ENCODE measurements at places on chromosomes 1 and 21.

DNA sequence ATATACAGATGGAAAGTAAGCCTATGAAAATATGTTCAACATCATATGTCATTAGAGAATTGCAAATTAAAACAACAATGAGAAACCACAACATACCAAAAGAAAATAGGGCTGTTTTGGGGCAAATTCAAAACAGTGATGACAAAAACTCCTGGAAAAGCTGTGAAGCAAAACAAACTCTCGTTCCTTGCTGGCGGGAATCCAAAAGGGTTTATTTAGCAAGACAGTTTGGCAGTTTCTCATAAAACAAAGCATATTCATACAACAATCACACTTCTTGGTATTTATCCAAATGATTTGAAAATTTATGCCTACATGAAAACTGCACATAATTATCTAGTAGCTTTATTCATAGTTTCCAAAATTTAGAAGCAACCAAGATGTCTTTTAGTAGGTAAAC, 44.4 kb downstream of the COL11A1 start:
- no peak for DNase-seq

- DNase-seq, result no peak
Observed at GRCh38 chr1:232886271-232886670, 64.1 kb upstream of the NTPCR start.

DNA sequence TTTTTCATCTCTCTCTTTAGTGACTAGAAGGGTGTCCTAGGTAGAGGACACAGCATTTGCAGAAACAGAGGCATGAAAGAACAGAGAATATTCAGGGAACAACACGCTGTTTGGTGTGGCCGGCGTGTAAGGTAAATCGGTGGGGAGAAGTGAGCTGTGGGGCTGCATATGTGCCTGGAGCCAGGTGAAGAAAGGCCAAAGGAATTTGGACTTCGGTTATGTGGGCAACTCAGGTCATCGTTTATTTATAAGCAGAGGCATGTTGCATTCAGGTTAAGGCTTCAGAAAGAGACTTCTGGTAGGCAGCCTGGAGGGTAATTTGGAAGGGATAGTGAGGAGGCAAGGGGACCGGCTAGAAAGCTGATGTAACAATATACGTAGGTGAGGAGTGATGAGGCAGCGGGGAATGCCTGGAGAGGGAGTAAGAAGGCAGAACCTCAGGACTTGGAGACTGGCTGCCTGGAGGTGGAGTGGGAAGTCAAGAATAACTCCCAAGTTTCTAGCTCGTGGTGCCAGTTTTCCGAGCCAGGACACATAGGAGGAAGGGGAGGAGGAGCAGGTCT, 64.1 kb upstream of the ACOT11 start:
- DNase-seq, result no peak

DNA sequence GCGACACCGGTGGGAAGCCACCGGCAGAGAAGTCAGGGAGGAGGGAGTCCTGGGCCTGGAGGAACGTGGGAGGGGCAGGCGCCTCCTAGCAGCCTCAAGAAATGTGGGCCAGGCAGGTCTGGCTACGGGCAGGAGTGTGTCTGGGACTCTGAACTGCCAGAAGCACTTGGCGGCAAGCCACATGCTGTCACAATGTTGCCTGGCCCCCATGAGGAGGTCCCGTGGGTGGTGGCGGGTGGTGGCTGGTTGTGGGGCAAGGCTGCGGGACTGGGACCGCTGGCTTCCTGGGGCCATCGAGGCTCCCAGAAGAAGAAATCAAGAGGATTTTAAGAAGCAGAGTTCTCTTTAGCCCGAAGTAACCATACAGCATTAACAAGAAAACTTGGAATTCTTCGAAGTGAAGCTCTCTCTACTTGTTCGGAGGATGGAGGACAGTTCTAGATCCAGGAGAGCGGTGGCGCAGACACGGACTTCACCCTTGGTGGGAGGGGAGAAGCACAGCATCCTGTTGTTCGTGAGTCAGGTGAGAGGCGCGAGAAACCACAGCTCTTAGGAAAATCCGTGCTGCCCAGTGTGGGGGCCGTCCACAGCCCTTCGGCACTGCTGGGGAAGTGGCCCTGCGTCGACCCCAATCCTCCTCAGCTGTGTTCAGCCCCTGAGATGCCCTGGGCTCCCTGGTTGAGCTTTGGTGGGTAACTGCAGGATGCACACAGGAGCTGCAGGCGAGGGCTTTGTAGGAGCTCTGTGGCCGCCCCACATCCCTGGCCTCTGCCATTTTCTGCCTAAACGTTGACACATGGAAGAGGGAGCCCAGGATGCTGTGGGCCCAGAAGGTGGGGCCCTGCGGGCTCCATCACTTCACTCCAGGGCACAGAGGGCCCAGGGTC, 12.4 kb downstream of the SKI start:
- DNase-seq, result no peak

DNA sequence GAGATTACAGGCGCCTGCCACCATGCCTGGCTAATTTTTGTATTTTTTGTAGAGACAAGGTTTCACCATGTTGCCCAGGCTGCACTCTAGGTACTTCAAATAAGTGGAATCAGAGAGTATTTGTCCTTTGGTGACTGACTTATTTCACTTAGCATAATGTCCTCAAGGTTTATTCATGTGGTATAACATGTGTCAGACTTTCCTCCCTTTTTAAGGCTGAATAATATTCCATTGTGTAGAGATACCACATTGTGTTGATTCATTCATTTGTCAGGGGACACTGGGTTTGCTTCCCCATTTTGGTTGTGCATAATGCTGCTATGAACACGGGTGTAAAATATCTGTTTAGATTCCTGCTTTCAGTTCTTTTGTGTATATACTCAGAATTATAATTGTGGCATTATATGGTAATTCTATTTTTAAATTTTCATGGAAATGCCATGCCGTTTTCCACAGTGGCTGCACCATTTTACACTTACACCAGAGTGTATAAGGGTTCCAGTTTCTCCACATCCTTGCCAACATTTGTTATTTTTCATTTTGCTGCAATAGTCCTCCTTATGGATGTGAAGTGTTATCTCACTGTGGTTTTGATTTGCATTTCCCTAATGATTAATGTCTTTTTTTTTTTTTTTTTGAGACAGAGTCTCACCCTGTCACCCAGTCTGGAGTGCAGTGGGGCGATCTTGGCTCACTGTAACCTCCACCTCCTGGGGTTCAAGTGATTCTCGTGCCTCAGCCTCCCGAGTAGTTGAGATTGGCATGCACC, 35.1 kb downstream of the IL6R start:
- DNase-seq, result no peak

- no peak for DNase-seq
Observed at GRCh38 chr1:6447818-6448748, 17.9 kb downstream of the TNFRSF25 start.

GRCh38 chr1:68168545-68169171, 63.7 kb downstream of the WLS start:
- no peak for DNase-seq

DNA sequence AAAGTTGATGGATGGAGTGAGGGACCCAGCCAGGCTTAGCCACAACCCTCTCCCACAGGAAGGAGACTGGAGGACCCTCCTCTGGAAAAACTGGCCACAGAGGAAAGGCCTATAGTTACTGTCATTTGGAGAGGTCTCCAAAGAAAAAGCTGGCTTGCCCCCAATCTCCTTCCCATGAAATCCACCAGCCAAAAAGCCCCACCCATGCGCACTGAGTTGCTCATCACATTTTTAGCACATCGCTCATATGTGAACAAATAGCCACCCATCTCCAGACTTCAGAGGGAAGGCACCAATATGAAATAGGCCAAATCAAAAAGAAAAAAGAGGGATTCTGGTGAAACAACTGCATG, 36.9 kb upstream of the QSOX1 start:
- DNase-seq, result no peak

DNA sequence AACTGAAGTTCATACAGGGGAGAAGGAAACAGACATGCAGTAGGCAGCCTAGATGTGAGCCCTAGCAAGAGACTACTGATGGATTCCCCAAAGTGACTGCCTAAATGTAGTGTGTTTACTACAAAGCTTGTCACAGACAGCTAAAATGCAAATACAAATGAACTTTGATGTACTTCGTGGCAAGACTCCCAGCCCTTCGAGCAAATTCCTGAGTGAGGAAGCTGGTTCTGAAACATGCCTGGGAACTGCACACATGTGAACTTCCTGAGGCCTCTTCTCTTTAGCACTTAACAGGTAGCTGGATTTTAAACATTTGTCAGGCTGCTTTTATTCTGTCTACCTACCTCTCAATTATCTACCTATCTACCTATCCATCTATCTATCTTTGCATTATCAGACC, 6.7 kb upstream of the IRF2BP2 start:
- no peak for DNase-seq

GRCh38 chr1:109803901-109804331, 40.2 kb upstream of the EPS8L3 start:
- DNase-seq, result no peak

- no peak for DNase-seq
Observed at GRCh38 chr1:145942405-145942804, 15.1 kb upstream of the RBM8A start.
